ENCODE measurements at places on chromosomes 4 and X. TPM values are rescaled to one million over a fixed set of nuclear protein-coding genes. Genes with fewer than 3 reads are reported as not detected.

The NONO gene
- 527 TPM for total RNA-seq

The KLF8 gene
- 0.06 TPM for total RNA-seq

The LINC00632 gene
- total RNA-seq: 45.1 TPM

The FGFR3 gene
- total RNA-seq: 0.62 TPM

The SUPT20HL2 gene
- total RNA-seq: not detected

The MAGEB10 gene
- not detected for total RNA-seq
